Pancreas (tissue), 10 donors: ENCODE measurements at places on chromosomes 11 and 22. TPM values are rescaled to one million over a fixed set of nuclear protein-coding genes. Genes with fewer than 3 reads are reported as not detected.

Gene SGSM1
- total RNA-seq: 2.7 TPM

Gene MMP27
- not detected for total RNA-seq

Gene HBE1
- not detected for total RNA-seq

Gene CCDC87
- total RNA-seq: 0.20 TPM

Gene TRIM51
- total RNA-seq: not detected

Gene GGT5
- total RNA-seq: 18.3 TPM

DNA sequence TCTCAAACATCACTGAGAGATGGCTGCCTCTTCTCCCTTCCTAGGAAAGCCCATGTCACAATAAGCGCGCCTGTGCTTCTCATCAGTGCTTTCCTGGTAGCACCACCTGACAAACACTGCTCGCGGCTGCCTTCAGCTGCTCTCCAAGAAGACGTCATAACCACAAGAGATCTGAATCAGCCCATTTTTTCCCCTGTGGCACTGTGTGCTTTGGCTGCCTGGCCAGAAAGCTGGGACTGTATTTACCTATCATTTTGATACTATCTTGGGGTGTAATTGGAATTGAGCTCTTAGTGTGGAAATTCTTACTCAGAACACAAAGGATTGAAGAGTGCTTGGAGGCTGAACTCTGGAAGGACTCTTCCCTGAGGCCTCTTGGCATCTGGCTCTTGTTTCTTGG is 50.3 kb upstream of the EHF start:
- no peak for DNase-seq

DNA sequence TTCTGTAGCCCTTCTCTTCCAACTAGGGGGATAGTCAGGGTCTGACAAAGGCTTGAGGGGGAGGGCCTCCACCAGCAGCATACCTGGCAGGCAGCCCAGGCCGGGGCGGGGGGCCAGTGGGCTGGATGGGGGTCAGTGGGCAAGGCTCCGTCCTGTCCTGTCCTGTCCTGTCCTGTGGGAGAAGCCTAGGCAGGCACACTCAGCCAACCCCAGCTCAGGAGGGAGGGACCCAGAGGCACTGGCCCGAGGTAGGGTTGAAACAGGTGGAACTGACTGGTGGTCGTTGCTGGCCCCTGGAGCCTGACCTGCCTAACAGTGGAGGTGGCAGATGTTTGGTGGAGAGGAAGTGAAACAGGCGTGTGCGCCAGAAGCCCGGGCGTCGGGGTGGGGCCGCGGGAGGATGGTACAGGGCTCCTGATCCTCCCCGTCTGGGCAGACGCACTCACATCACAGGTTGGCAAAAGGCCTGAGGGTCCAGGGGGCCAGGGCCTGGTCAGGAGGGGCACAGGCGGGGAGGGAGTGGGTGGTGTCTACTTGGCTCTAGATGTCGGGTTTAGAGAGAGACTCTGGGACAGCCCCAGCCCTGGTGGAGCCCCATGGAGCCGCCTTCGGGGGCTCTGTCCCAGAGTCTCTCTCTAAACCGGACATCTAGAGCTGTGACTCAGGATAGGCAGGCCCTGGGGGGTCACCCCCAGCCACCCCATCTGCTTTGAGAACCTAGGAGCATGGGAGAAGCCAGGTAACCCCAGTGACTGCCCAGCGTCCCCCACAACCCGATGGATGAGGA is 32.5 kb upstream of the GRAMD4 start:
- no peak for DNase-seq

DNA sequence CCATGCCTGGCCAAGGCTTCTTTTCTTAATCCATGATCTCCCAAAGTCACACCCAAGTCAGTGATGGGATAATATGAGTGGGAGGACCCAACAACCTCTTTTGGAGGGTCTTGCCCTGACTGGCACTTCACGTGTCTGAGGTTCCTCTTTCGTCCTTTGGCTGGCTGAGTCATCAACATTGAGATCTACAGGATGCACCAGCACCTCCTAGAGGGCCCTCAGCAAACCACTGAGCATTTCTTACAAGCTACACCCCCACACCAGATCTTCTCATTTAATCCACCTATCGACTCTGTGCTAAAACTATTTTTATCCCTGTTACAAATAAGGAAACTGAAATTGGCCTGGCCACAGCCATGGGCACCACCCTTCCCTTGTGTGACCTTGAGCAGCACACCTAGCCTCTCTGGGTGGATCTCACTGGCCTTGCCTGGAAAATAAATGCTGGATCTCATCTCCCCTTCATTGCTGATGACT is 63.4 kb downstream of the FLI1 start:
- DNase-seq: no peak

DNA sequence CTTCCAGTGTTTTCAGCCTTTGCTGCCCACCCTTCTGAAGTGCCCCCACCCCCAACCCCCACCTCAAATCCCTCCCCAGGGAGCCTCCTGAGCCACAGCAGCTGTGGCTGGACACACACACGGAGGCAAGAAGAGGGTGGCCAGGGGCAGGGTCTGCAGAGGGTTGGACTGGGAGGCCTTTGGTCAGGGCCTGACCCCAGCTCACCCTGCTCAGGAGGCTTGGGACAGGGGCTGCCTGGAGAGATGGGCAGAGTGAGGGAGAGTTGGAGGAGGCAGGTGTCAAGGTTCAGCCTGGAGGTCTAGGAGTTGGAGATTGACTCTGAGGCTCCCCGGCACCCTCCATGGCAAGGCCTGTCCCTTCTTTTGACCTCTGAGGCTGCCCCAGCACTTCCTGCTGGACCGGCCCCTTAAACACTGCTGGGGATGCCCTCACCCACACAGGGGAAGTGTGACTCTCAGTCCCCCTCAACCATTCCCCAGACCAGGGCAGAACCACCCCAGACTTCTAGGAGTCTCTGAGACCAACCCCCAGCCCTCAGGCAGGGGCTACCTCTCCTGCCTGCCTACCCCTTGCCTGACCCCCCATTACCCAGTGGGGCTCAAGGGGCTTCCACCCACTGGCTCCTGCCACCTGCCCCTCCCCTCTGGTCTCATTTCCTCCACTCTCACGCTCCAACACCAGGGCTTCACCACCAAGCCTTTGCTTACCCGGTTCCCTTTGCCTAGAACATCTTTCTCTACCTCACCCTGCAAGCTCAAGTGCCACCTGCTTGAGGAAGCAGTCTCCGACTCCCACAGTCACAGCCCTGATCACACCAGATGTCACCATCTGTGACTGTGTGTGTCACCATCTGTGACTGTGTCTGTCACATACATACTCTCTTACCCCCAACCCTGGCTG is 8.6 kb downstream of the ARAP1 start:
- no peak for DNase-seq

DNA sequence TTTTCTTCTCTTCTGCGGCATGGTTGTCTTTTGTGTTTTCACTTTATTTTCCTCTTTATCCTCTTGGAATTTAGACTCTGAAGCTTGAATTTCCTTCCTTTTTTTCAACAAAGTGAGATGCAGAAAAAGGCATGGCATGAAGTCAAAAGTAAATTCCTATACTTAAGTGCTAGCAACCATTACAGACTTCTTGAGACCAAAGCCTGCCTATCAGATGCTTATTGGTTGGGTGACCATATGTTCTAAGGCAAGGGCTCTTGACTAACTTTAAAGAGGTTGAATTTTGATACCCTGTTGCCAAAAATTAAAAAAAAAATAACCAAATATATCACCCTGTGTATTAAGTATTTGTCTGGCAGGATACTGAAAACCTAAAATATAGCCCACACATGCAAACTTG is 237.4 kb downstream of the TMEM135 start:
- no peak for DNase-seq

- no peak for DNase-seq
These were observed 3.0 kb upstream of the RIN1 start for GRCh38 chr11:66339162-66339675.

GRCh38 chr11:35214226-35214770 is 75.3 kb downstream of the CD44 start:
- no peak for DNase-seq

DNA sequence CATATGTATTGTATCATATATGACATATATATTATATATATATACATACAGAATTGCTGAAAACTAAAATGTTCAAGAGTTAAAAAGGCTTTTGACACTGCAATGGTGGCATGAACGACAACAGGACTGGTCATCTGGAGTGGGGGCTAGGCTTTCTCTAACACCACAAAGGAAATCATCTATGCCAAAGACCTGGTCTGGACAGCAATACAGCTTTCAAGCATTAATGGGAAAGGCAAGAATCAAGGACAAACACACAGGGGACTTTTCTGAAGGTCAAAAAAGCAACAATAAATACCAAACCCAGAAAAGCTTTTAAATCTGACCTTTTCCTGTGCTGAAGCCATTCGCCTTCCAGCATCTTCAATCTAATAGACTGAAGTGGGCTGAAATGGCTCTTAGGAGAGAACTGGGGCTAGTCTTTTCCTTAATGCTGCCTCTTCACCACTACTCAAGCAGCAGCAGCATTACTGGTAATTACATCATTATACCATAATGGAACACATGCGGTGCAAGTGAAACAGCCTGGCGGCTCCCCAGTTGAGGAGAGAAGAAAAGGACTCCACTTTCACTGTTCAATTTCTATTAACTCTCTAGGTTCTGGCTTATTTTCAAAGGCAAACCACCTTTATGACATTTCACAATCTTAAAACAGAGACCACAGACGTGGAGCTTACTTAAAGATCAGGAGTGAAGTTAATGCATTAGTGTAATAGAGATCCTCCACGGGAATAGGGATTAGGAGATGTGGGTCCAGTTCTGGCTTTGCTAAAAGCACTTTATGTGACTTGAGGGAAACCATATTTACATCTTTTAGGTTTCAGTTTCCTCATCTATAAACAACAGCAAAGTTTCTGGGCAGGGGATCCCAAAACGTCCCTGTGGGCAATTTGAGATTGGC is 63.0 kb downstream of the GAB2 start:
- DNase-seq: no peak

- DNase-seq: peak; percentile 58
These were observed 380.9 kb downstream of the TBC1D22A start for GRCh38 chr22:47143249-47143938.

DNA sequence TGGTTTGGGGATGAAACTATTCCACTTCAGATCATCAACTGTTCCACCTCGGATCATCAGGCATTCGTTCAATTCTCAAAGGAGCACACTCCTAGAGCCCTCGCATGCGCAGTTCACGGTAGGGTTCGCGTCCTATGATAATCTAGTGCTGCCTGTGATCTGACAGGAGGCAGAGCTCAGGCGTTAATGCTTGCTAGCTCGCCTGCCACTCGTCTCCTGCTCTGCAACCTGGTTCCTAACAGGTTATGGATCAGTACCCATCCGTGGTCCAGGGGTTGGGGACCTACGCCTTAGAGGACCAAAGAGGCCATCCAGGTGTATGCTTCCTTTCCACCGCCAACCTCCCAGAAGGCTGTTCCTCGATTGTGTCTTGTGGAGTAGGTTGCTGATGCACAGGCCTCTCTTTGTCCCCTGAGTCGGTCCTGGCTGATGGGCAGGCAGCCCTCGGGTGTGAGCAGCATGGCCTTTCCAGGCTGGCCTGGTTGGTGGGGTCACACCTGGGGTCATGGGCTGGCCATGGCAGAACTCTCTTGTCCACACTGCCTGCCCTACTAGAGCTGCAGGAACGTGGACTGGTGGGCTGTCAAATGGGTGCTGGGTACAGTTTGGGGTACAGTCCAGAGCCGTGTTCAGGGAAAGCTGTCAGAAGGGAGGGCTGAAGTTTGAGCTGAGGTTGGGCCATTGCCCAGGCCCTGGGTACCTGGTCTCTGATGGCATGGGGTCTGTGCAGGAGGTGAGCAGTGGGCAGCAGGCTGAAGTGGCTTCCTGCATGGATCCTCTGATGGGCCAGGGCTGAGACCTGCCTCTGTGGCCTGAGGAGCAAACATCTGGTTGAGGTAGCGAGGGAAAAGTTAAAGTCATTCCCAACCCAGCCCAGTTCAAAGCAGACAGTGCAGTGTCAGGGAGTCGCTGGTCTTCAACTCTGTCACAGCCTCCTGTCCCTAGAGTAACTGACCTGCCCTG is 11.1 kb downstream of the PRDM11 start:
- DNase-seq: no peak

- peak; percentile 94 for DNase-seq
These were observed 9.8 kb downstream of the LGALS2 start for GRCh38 chr22:37569921-37570660.

- no peak for DNase-seq
These were observed 2.8 kb upstream of the BCO2 start for GRCh38 chr11:112172362-112172994.

- DNase-seq: peak; percentile 94
These were observed 28.6 kb upstream of the RASL10A start for GRCh38 chr22:29344137-29344536.

DNA sequence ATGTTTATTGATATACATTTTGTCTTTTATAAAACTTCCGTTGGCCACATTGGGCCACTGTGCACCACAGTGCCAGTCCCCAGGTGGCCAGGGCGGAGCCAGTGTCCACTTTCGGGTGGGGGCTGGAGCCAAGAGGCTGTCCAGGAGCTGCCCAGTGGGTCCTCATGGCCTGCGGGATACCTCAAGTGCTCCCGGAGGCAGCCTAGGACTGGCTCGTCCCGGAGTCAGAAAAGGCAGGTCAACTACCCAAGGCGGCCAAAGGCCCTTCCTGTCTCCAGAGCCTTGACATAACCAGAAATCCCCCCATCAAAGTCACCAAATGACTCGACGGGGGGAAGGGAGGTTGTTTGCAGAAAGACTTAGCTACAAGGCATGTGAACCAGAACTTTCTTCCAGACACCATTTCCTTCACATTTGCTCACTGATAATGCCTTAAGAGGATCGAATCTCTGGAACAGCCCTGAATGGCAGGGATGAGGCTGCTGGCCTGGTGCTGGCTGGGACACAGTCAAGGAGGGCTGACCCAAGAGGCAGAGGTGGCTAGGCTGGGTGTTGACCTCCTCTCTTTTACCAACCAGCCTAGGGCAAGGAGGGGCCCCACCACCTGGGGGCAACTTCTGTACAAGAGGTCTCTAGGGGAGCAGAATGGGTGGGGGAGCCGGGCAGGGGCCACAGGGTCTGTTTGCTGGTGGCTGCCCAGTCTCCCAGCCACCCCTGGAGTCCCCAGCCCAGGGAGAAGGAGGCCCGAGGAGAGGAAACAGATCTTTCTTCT is 8.4 kb downstream of the MRGPRF start:
- no peak for DNase-seq

DNA sequence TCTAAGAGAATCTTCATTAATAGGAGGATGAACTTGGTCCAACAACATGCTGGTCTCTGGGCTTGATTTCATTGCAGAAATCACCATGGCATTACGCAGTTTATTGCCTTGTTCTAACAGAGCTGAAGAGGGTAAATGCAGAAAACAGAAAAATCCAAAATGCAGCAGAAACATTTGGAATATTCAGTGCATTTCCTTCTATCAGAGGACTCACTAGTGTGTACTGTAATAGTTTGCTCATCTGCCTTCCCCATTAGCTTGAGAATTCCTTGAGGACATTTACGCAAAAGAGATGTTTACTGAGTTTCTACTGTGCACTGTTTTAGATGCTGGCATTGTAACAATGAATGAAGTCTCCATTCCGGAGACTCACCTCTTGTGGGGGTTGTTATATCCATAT is 37.4 kb downstream of the C2CD3 start:
- DNase-seq: no peak

DNA sequence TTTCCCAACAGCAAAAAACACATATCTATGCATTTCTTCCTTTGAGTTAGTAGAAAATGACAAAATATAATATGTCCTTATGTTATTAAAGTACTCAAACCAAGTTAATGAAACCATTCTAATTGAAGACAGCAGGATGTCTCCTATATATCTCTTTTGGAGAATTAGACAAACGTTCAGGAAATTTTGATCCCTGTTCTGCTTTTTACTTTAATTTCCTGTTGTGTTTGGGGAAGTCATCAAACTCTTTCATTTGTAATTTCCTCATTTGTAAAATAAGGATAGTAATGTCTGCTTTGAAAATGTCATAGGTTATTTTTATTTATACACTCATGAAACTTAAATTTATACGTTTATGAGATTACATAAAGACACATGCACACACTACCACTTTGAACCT is 281.8 kb upstream of the ANO5 start:
- DNase-seq: no peak

GRCh38 chr11:32464078-32464477 is 28.7 kb upstream of the WT1 start:
- DNase-seq: no peak
